ENCODE measurements at places on chromosomes 12 and 14. TPM values are rescaled to one million over a fixed set of nuclear protein-coding genes. Genes with fewer than 3 reads are reported as not detected.
A peak's percentile ranks its signal among the peaks of the same experiment; 100 is the strongest.

GRCh38 chr12:93539821-93540220 is 32.7 kb upstream of the SOCS2 start:
- H3K27me3 ChIP-seq = no peaks in the 10 kb centered on the region
- H3K27ac ChIP-seq = no peak overlapping the region
- H3K4me3 ChIP-seq = no peak overlapping the region
- no peaks in the 10 kb centered on the region for H3K36me3 ChIP-seq
- DNase-seq = no peak

The SPX gene
- not detected for total RNA-seq

DNA sequence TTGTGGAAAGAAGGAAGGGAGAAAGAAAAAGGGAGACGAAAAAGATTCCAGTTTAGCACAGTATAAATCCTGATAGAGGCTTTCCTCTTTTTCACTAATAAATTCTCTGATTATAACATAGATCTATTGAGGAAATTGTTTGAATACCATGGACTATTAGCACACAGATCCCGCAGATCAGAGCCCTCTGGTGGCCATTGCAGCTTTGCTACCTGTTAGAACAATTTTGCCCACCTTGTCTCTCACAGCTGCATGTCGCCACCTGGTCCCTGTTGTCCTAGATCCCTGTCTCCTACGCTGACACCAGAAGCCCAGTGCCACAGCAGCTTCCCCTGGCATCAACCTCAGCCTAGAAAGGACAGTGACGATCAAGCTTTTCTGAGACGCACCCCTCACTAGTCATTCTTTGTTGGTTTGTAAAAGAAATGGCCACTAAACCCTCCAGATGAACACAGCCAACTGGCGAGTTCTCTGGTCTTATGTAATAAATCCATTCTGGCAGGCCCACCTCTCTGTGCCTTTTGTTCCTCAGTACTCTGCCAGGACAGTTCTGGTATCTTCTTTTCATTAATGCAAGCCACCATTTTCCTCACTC is 9.9 kb downstream of the GPHB5 start:
- H3K4me1 ChIP-seq = no peaks in the 10 kb centered on the region
- H3K36me3 ChIP-seq = no peaks in the 10 kb centered on the region
- no peak overlapping the region for H3K27ac ChIP-seq
- DNase-seq = peak; percentile 55
- peaks cover 59% of the 10 kb centered on the region for H3K27me3 ChIP-seq
- H3K4me3 ChIP-seq = no peak overlapping the region

DNA sequence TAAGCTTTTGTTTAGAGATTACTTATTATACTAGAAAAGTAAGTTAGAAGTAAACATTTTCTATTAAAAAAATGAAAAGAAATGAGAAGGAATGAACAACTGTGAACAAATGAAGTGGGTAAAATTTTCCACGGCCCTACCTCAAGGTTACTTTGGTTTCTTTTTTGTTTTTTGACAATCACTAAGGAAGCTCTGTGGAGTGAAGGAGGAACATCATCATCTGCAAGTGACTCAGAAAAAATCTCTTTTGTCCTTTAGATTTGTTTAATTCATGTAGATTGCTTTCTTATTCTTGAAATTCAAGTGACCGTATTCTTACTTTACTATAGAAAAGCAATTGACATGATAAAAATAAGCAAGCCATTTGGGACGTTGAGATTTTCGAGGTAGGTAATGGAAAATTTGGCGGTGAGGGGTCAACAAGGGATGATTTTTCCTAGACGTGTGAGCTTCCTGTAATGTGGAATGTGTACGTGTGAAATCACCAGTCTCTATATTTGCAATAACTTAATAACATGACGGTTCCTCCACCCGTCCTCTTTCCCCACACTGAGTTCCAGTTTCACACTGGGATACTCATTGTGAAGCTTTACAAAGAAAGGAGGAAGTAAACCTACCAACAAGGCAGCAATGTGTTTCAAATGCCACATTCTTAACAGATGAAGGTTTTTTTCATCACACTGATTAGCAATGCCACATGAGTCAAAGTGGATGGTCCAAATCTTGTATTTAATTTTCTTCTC is 62.3 kb upstream of the EGLN3 start:
- H3K4me1 ChIP-seq = no peaks in the 10 kb centered on the region
- peaks cover 43% of the 10 kb centered on the region for H3K27me3 ChIP-seq
- no peaks in the 10 kb centered on the region for H3K36me3 ChIP-seq
- no peak overlapping the region for H3K27ac ChIP-seq

DNA sequence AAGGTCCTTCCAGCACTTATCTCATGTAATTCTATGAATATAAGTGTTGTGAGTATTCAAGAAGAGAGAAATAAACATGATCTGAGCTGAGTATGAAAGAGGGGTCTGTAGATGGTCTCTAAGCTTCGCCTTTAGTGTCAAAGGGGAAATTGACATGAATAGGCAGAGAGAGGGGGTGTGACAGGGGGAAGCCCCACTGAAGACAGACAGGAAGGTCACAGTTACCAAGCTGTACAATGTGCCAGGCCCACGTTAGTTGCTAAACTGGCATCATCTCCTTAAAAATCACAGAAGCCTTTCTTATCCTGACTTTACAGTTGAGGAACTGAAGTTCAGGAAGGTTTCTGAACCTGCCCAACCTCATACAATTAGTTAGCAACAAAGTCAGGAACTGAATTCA is 7.6 kb downstream of the ARHGEF40 start:
- peaks cover 7% of the 10 kb centered on the region for H3K27me3 ChIP-seq
- no peak overlapping the region for H3K4me3 ChIP-seq
- no peaks in the 10 kb centered on the region for H3K4me1 ChIP-seq
- H3K36me3 ChIP-seq = no peaks in the 10 kb centered on the region
- DNase-seq = no peak
